NCI-H2081 treated with DMSO at 0.1 percent for 48 hours (cell line): ENCODE measurements at places on chromosomes 5 and 9.

GRCh38 chr9:84111726-84112125 lies 131.1 kb downstream of the RMI1 start:
- no peak for DNase-seq

GRCh38 chr9:95989297-95989696 lies 113.8 kb downstream of the ERCC6L2 start:
- no peak for DNase-seq

GRCh38 chr9:113238859-113239232 lies 17.5 kb downstream of the SLC31A1 start:
- DNase-seq: no peak

DNA sequence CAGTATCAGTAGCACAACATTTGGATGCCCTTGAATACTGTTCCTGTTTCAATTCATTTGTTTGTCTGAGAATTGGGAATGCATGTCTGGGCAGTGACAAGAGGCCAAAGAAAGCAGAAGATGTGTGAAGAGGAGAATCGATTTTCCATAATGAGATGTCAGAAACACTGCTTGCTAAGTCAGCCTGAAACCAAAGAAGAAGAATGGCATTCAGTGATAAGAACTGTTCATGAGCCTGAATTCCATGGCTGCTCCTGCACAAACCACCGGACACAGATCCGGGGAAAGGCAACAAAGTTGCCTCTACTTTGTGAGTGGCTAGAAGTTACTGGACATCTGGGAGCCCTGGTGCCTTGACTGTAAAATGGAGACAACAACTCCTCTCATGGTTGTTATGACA lies 207.2 kb upstream of the RASEF start:
- no peak for DNase-seq

DNA sequence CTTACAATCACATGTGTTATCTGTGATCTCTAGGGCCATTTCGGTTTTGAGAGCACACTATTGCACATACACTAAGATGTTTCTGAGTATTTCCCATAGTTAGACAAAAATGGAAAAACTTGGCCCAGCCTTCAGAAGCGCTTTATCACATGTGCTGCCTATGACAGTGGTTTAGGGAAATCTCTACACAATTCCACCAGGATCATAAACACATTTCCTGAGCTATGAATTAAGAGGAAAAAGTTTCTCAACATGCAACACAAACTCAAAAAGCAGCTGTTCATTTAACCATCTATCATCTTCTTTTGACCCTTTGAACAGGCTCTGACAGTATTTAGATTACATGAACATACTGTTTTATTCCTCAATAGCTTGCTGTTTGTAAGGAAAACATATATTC lies 15.1 kb downstream of the FGF1 start:
- DNase-seq: no peak

GRCh38 chr9:14133394-14133793 lies 180.5 kb downstream of the NFIB start:
- DNase-seq: no peak
